Right ventricle myocardium inferior (tissue), 1 donor: ENCODE measurements at places on chromosomes 11 and 22.

DNA sequence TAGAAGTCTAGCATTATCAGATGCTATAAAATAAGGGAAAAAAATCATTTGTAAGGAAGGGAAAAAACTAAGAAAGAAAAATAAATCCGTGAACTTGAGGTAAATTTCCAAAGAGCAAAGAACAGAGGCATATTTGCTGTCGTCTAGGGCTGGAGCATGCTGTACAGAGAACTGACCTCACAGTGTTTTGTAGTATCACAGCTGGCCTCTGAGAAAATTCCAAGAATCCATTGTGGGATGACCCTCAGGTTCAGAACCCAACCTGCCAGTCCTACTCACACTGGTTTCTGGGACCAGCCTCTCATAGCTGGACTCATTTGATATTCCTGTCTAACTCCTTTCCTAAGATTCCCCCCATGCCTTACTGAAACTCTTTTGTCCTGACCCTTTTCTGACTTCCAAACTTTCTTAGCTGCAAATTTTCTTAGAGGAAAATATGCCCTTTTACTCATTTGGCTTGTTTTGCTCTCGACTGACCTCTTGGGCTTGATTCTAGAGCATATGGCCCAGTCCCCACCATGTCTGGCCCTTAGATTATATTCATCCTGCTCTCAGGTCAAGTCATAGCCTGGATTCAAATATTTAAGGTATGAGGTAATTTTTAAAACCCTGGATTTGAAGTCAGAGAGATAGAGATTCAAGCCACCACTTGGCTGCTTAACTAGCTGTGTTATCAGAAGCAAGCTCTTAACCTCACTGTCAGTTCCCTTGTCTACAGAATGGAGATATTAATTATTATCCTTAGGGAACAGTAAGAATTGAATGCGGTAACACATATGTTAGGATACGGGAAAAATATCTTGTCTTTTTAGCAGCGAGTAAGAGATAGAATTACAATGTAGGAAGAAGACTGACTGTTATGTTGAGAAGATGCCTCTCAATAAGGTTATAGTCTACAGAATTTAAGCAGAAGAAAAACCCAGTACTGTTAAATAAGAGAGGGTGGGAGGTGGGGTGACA is 89.7 kb upstream of the KCNA4 start:
- no peak for DNase-seq

DNA sequence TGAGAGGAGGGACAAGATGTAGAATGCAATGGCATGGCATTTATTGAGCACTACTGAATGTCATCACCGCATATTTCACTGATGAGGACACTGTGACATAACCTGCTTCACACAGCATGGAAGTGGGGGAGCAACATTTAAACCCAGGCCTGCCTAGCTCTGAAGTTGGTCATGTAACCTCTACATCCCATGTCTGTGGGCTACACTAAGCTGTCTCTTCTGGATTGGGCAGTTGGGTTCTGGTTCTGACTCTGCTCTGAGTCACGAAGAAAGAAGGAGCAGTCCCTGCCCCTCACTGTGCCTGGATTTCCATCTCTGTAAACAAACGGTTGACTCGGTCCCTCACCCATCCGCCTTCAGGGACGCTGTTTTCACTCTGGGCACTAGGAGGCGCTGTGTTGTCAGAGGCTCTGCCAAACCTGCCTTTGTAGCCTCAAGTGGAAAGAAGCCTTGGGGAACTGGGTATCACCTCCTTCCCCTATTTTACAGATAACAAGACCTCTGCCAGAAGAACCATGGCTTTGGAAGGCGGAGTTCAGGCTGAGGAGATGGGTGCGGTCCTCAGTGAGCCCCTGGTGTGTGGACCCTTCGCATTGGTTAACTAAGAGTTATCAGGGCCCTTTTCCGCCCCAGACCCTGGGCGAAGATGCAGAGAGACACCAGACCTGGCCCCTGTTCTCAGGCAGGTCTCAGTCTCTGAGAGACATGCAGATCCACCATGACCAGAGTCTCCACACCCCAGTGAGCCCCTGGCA is 12.7 kb upstream of the ARHGEF17 start:
- no peak for DNase-seq

GRCh38 chr22:33579448-33580093 is 340.7 kb downstream of the LARGE1 start:
- no peak for DNase-seq

DNA sequence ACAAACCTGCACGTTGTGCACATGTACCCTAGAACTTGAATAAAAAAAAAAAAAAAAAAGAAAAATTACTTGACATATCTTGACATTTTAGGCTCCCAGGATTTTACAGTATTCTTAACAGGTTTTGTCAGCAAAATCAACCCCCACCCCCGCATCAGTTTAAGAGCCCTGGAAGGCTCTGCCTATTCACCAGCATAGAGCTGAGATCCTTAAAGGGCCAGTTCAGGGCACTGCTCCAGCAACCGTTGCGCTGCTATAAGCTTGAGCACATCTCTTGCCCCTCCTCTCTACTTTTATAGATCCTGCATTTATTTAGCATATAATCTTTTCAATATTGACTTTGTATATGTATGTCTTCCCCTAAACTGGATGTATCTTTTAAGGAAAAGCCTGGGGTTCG is 697 bp upstream of the PAFAH1B2 start:
- no peak for DNase-seq

DNA sequence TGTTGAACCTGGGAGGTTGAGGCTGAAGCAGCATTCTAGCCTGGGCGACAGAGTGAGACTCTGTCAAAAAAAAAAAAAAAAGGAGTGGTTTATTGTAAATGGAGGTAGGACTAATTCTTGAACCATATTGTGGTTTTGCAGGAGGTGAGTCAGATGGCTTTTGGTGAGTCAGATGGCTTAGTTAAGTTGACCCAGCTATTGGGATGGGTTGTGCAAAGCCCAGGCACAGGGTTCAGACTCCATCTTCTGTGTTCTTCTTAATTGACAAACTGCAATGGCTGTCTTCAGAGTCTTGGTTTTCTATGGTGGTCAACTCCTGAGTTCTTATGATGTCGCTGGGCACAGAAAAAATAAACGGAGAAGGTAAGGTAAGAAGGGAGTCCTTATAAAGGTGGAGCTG is 182.7 kb downstream of the ADAMTS15 start:
- no peak for DNase-seq

DNA sequence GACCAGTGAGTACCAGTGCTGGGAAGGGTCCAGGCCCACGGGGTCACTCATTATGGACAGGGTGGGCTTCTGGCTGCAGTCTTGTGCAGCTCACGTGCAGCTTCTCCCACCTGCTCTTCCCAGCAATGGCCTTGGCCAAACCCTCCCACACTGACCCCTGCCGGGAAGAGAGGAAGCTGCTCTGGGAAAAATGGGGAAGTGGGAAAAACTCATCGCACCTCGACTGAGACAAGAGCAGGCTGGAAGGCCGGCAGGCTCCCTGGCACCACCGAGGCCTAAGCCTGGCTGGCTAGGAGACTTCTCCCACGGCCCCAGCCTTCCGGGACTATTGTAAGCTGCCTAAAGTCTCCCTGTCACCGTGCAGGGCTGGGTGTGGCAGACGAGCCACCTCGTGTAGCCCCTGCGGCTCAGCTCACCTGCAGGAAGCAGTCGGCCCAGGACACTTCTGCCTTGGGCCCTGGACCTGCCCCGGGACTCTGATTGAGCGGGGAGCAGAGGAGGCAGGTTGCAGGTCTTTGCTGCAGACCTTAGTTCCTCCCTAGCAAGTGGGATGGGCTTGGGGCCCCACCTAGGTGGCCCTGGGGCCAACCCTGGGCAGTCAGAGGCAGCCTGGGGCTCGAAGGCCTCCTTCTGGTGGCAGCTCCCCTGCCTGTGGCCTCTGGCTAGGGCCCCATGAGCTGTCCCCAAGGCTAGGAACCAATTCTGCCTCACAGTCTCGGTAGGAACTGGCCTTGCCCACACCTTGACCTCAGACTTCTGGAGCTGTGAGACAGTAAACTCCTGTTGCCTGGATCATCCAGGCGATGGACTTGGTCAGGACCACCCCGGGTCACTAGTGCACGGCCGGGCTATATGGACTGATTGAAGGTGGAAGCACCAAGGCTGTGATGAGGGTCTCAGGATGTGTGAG is 23.1 kb downstream of the MRGPRG start:
- no peak for DNase-seq

DNA sequence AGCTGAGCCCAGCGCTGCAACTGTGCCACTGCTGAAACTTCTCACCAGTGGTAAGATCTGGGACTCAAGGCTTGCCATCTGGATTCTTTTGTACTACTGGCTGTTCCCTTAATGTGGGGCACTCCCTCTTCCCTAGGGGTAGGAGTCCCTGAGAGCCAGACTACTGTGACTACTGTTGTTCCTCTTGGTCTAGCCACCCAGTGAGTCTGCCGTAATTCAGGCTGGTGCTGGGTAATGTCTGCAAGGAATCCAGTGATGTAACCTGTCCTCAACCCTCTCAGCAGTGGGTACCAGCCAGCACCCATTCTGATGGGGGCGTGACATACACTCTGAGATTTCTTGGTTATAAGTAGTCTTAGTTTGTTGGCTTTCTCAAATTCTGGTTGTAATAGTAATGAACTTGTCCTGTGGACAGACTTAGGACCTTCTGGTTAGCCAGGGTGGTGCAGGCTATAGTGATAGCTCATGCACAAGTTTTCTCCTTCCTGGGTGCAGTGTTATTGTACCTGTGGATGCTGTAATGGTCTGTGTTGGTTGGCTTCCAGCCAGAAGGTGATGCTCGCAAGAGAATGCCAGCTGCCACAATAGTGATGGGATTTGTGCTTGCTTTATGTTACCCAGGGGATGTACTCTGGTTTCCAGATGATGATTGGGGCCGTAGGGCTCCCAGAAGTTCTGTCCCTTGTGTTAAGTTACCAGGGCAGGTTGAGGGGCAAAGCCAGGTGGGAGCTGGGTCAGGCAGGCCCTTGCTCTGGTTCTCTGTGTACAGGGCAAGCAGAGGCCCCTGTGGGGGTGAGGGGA is 65.5 kb downstream of the ARHGAP42 start:
- DNase-seq, result no peak

DNA sequence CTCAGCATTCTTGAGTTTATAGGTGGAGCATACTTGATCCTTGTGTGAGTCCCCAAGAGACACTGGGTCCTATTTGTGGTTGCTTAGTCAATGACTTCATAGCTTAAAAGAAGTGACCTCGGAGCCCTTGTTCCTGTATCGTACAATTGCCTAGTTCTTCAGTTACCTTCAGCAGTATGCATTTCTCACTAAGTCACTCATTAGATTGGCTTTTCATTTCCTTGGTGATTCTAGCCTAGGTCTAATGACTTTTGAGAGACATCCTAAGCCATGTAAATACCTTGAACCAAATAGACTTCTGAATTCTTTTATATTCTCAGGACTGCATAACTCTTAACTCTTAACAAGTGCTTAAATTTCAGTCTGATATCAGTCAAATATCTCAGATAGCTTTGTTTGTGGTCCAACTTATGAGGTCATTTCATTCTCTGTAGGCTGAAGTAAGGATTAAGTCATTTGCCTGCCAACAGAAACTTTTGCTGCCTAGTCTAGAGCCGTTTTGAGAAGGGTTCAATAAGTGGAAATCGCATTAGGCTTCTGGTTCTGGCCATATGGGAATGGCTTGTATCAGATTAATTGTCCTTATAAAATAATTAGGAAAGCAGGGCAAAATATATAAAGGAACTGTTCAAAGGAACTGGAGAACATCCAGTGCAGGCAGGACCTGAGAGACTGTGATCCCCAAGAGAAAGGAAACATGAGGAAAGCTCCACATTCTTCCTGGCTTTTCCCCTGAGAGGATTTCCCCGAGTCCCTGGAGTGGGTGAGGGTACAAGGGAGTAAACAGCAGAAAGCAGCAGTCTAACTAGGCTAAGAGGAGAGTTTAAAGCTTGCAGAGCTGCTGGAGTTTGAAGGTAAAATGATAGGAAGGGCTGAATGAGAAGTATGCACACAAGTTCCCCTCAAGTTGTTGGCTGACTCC is 39.9 kb downstream of the TRAF6 start:
- DNase-seq, result no peak

DNA sequence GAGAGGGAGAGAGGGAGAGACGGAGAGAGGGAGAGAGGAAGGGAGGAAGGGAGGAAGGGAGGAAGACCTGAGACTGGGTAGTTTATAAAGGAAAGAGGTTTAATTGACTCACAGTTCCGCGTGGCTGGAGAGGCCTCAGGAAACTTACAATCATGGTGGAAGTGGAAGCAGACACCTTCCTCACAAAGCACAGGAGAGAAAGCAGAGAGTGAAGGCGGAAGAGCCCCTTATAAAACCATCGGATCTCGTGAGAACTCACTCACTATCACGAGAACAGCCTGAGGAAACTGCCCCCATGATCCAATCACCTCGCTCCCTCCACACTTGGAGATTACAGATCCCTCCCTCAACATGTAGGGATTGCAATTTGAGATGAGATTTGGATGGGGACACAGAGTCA is 12.2 kb upstream of the CARS1 start:
- DNase-seq, result no peak

DNA sequence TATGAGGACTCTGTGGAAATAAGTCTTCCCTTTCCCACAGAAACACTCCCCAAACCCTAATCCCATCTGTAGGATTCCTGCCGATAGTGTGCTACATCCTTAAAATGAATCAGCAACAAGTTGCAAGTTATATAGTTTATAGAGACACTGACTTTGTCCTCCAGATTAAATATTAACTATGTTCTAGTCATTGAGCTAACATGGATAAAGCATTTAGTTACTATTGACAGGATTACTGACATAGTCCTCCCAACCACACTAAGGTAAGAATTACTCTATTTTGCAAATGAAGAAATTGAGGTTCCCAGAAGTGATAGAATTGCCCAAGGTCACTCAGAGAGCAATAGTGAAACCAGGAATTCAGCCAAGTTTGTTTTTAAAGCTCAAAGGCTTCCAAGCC is 1.9 kb downstream of the OR52M1 start:
- DNase-seq, result no peak

DNA sequence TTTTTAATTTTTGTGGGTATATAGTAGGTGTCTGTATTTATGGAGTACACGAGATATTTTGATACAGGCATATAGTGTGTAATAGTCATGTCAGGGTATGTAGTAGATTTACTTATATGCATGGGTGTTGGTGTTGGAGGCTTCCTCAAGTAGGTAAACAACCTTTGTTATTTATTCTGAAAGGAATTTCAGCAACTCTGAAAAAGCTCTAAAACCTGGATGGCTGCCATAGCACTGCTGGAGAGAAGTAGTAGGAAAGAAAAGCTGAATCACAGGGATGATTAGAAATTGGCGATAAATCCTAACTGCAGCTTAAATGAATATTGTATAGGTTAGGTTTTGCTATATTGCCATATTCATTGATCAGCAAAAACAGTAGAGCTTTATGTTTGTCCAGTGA is 44.4 kb upstream of the ST14 start:
- DNase-seq, result no peak

DNA sequence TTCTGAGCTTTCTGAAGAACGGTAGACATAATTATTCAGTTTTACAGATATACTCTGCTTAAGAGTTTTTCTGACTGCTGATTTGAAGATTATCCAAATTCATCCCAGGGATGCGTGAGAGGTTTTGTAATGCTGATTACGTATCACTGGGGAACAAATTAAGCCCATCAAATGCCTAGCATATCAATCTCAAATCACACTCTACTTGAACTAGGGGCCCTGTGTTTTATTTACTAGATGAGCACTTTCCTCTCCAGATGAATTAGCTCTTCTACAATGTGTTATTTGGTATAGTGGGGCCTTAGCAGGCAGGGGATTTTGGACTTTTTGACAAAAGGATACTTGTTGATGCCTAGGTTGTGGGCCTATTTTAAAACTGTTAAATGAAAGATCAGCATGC is 177.9 kb downstream of the JRKL start:
- no peak for DNase-seq

GRCh38 chr11:69518081-69518950 is 36.9 kb downstream of the LINC01488 start:
- DNase-seq, result no peak

GRCh38 chr11:97454988-97455387 is 1065.2 kb downstream of the JRKL start:
- no peak for DNase-seq
